ENCODE measurements at places on chromosomes 2 and 18. TPM values are rescaled to one million over a fixed set of nuclear protein-coding genes. Genes with fewer than 3 reads are reported as not detected.
A peak's percentile ranks its signal among the peaks of the same experiment; 100 is the strongest.

PROKR1 gene
- not detected for total RNA-seq

UGT1A4 gene
- total RNA-seq, result not detected

GRCh38 chr2:115491186-115491793 is 1048.8 kb downstream of the DPP10 start:
- peak; percentile 30 for DNase-seq

- peak; percentile 38 for DNase-seq
Observed at GRCh38 chr2:18435426-18436037, 124.9 kb downstream of the RDH14 start.

DNA sequence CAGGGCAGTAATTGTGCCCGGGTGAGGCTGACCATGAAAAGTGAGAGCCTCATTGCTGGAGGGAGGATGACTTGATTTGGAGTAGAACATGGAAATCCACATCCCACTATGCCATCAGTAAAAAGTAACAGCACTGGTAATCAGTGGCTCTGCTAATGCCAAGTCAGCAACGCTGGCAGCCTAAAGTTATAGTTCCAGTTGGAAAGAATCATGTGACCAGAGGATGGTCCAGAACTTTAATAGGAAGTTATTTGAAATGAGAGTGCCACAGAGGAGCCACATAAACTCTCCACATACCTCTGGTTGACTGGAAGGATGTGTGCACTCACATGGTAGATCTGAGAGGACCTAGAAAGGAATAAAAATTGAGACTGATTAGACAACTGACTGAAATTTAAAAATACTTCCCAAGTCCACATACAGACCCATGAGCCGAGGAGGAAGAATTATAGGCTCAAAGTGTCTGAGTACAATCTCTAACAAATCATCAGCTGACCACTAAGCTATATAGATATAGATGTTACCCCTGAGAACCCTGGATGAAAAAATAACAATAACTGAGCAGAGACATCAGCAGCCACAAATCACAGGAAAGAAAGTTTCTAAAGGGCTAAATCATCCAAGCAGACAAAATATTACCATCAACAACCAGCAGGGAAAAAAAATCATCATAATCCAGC is 346.8 kb downstream of the STK39 start:
- no peak for DNase-seq

GRCh38 chr2:68768461-68768860 is 33.9 kb downstream of the ARHGAP25 start:
- no peak for DNase-seq

All from SJCRH30 (cell line).